ENCODE measurements at places on chromosomes 12 and 14.

DNA sequence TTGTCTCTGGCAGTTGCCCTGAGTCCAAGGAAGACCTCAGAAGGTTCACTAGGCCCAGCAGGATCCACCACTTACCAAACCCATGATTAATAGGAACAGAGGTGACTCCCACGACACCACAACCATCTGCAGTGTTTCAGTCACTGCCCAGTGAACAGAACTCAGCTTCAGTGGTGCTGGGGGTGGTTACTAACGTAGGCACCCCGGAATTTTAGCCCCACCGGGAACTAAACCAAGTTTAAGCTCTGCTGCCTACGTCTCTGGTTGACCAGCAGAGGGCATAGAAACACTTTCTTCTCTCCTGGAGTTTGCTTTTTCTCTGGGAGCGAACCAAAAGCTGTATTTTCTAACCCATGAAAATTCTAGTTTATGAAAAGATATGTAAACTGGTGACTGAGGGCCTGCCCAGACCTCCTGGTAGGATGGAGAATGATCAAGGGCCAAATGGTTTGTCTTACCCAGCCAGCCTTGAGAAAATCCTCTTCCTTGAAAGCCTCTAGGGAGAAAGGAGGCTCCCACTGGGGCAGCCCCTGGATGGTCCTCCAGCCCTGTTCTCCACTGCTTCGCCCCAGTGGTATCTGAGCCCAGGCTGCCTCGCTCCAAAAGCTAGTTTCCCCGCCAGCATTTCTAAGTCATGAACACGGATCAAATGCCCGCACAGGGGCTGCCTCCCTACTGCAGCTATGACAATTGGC lies 379.8 kb downstream of the DPF3 start:
- DNase-seq: peak; percentile 27

- peak; percentile 86 for DNase-seq
Observed at GRCh38 chr12:6272300-6273204, 37.9 kb upstream of the PLEKHG6 start.

- DNase-seq: no peak
Observed at GRCh38 chr12:118750666-118751065, 230.7 kb upstream of the SRRM4 start.

DNA sequence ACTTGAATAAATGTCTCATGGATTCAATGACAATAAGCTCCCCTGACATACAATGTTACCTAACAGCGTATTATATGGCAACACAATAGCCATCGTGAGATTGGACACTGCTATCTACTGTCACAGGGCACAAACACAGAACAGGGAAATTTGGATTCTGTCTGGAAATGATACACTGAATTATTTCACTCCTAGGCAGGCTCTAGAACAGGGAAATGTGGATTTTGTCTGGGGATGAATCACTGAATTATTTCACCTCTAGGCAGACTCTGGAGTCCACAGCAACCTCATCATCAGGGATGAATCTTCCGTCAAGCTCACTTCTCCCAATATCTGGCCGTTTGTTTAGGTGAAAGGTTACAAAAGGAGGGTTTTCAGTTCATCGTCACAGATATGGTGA lies 288.8 kb downstream of the TMEM132D start:
- DNase-seq: no peak

GRCh38 chr12:115857923-115858322 lies 419.6 kb downstream of the MED13L start:
- DNase-seq: no peak

- DNase-seq: no peak
Observed at GRCh38 chr14:69404883-69405282, 6.4 kb downstream of the SLC39A9 start.

DNA sequence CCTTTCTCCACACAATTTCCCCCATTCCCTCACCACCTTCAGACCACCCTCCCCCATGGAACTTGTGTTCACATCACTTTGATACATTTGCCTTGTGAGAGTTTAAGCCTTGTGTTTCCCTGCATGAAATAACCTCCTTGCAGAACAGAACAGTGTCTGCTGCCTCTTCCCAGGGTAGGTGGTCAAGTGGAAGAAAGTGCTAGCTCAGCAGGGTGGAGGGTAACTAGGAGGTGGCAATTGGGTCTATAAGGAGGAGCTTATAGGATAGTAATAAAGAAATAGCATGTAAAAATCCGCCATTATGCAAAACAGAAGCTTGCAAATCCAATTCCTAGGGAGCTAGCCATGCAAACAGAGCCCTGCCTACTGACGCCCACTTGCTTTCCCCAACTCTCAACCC lies 13.9 kb upstream of the KRT8 start:
- DNase-seq: no peak

- no peak for DNase-seq
Observed at GRCh38 chr12:132702640-132703039, 8.0 kb upstream of the PGAM5 start.

GRCh38 chr12:47020211-47020821 lies 59.1 kb upstream of the PCED1B start:
- no peak for DNase-seq

DNA sequence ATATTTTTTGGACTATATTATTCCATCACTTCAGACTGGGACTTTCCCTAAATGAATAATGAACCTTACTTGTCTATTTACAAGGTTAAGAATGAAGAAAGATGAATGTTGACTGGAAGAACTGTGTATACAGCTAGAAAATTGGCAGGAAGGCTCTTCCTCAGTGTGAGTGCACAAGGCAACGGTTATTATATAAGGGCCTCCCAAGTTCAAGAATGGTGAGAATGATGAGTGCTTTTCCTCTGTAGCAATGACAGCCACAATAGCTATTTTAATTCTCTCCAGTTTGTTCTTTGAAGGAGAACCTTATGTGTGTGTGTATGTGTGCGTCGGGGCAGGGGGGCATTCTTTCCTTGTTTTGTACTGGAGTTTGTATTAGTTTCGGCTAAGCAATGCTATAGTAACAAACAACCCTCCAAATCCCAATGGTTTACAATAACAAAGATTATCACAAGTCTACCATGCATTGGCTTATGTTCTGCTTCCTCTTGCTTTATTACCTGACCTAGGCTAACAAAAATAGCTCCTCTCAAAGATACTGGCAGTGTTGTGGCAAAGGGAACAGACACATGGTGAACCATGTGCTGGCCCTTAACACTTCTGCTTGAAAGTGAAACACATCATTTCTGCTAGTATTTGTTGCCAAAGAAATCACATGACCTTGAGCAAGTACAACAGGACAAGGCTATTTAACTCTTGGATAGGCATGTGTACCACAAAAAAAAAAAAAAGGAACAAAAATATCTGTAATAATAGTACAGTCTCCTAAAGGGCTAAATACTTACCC lies 139.5 kb downstream of the RMST start:
- no peak for DNase-seq

DNA sequence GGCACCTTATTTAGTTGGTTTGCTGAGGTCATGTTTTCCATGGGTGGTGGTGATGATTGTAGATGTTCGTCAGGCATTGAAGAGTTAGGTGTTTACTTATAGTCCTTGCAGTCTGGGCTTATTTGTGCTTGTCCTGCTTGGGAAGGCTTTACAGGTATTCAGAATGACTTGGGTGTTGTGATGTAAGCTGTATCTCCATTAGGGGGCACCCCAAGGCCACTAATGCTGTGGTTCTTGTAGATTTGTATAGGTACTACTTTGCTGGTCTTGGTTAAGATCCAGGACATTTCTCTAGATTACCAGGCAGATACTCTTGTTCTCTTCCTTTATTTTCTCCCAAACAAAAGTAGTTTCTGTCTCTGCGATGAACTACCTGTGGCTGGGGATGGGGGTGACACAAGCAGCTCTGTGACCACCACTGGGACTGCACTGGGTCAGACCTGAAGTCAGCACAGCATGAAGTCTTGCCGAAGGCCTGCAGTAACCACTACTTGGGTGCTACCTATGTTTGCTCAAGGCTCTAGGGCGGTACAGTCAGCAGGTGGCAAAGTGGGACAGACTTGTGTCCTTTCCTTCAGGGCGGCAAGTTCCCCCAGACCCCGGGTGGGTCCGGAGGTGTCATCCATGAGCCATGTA lies 35.8 kb upstream of the FBXO33 start:
- DNase-seq: no peak

DNA sequence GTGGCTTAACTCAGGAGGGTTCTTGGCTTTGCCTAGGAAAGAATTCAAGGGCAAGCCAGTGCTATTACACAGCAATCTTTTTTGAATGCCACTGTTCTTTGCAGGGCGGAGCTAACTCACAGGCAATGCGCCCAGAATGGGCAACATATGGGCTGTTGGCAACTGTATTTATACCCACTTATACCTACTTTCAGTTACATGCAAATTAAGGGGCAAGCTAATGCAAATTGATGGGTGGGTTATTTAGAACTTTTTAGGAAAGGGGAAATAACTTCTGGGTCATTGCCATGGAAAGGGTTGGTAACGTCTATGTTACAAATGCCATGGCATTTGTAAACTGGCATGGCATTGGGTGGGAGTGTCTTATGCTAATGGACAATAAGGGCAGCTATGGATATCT lies 85.4 kb downstream of the C12orf50 start:
- no peak for DNase-seq

DNA sequence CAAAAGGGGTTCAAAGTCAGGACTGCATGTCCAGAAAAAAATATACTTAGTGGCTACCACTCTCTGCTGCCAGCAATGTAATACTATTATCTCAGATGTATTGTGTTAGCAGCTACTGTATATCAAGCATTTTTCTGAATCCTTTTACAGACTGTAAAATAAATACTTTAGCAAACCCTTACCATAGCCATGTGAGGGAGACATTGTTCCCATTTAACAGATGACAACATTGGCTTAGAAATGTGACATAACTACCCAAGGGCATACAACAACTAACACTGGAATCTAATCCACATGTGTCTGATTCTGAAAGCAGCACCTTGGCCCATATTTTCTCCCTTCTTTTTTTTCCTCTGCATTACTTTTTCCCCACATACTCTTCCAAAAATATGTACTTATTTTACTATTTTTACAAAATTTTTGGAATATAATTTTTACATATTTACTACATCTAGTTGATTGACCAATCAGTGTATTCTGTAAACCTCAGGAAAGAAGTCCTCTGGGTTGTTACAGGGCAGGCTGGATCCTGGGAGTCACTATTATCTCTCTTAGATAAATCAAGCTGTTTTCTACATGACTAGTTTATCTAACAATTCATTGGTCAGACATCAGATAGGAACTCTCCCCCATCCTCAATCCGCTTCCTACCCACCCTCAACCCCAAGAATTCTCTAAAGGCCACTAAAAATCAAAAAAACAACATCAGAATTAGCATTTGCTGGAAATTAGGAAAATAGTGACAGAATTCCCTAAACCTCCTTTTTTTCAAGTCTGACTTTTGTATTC lies 154.1 kb downstream of the BTG1 start:
- no peak for DNase-seq

- no peak for DNase-seq
Observed at GRCh38 chr12:19994968-19995367, 373.4 kb upstream of the PDE3A start.

DNA sequence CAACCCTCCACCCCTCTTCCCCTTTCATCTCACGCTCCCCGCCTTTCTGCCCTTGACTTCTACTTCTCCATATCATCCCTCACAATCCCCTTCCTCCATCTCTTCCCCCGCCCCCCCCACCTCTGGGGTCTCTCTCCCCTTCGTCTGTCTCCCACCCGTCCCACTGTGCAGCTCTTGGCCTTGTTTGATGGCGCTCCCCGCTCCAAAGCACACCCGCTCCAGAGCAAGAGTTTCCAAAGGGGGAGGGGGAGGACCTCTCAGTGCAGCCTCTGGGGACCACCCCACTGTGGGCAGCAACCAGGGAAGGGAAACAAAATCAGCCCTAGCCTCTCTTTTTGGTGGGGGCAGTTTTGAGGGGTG lies 774 bp downstream of the CHGA start:
- no peak for DNase-seq

GRCh38 chr12:120012067-120012621 lies 23.1 kb downstream of the BICDL1 start:
- peak; percentile 31 for DNase-seq

DNA sequence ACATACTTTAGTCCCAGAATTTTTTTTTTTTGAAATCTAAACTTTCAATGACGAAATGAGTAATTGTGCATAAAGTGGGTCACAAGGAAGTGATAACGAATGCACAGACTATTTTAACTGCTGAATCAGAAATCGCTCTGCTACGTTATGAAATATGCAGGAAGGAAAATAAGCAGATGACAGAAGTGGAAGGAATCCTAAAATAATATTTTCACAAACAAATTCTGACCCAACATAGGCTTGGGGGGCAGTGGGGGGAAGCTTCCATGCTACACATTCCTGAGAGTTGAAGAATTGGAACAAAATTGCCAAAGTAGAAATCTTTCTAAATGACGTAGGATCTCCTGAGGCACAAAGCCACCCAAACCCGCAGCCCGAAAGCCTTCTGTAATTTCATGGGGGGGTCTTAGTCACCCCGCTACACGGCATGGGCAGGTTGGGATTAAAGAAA lies 89.6 kb downstream of the ARF6 start:
- no peak for DNase-seq

- no peak for DNase-seq
Observed at GRCh38 chr12:6559500-6559899, 3.7 kb upstream of the IFFO1 start.

DNA sequence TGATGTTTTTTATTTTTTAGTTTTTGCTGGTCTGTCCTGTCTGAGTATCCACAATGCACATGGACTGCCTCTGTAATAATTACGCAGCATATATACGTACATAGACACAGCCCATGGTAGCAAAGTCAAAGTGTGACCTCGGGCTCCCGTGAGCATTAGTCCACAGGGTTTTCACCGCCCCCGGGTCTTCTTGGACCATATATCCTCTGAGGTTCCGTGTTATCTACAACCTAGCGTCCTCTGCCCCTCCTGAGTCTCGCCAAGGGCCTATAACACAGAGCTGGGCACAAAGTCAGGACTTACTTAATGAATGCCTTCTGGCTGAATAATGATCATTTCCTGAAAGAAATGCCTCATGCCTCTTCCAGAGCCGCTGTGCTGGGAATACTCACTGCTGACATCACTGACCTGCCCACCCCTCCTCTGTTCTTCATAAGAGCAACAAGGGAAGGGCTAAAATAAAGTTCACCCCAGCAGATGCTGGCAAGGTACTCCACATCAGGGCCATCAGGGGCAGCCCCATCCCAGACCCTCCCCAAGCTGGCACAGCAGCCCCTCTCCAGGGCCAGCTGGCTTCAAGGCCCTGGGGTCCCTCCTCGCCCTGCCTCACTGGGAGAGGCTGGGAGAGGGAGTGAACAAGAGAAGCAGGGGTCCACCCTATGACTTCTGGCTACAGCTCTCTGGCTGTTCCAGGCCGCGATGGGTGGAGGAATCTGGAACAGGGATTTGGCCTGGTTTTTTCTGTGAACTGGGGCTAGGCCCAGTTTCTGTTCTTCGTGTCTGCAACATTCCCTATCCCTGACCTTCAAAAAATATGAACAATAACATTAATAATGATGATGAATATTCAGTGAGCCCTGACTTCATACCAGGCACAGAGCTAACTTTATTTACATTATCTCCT lies 7.9 kb downstream of the HDAC7 start:
- DNase-seq: peak; percentile 84

GRCh38 chr12:94080341-94081009 lies 67.9 kb upstream of the PLXNC1 start:
- DNase-seq: no peak

DNA sequence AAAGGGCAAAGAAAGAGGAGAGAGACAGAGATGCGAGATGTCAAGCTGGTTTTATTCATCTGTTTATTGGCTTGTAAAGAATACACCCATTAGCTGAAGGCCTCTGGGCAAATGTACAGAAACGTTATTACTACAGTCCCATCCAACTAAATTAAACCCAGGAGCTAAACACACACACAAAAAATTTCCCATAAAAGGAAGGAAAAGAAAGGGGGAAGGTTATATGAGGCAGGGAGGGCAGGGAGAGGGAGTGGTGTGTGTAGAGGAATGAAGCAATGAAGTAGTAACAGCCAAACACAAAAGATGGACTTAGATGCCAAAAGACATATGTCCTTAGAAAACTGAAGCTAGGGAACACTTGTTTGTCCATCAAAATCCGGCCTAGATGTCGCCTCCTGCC lies 3.1 kb upstream of the MFAP5 start:
- DNase-seq: no peak

Measured in NCI-H226 (cell line).